ENCODE measurements at places on chromosomes 3 and 15.
A peak's percentile ranks its signal among the peaks of the same experiment; 100 is the strongest.

DNA sequence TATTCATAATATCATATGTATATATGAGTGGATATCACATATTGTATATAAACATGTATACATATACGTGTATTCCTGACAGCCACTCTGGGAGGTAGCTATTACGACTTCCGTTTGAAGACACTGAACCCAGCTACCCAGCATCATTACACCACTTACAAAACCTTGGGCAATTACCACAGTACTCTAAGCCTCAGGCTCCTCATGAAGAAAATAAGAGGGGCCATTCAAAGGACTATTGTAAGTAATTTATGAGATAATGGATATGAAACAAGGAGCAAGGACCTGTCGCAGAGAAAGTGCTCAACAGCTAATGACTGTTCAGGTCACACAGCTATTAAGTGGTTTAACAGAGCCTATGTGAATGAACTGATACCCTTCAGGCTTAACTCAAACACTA, 52.4 kb downstream of the KCNMB2 start:
- no peak for DNase-seq

DNA sequence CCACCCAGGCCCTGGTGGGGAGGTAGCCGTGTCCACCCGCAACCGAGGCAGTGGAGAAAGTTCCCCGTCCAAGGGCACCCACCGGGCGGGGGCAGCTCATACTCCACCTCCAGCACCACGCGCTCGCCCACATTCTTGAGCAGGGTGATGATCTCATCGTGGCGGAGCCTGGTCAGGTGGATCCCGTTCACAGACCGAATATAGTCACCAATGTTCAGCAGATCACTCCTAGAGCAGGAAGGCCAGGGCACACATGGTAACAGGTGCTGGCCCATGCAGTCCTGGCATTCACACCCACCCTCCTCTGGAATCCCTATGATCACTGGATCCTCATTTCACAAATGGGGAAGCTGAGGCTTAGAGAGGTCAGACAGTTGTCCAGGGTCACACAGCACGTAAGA, 15.8 kb downstream of the GRIP2 start:
- no peak for DNase-seq

GRCh38 chr3:55873523-55874254, 386.6 kb upstream of the WNT5A start:
- DNase-seq = no peak

GRCh38 chr15:53074221-53074620, 284.1 kb upstream of the ONECUT1 start:
- no peak for DNase-seq

DNA sequence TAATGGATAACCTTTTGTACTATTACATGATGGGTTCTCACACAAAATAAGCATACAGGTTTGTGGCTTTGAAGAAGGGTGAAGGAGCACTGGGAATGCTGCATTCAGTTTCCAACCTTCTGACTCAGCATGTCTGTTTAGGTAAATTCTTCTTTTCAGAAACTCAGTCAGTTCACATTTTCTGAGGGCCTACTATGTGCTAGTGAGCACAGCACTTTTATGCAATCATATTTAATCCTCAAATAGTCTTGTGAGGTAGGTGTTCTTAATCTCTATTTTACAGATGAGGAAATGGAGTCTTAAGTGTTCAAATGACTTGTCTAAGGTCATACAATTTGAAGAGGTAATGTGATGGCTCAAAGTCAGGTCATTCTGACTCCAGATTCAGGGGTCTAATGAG, 41.2 kb downstream of the ISL2 start:
- DNase-seq = no peak

- peak; percentile 65 for DNase-seq
These were observed 347.7 kb downstream of the ZBBX start for GRCh38 chr3:167032267-167032876.

- DNase-seq = no peak
These were observed 117.1 kb upstream of the SMAD3 start for GRCh38 chr15:66948294-66948693.

- DNase-seq = no peak
These were observed 84.7 kb downstream of the ADAMTS17 start for GRCh38 chr15:100256970-100257650.

DNA sequence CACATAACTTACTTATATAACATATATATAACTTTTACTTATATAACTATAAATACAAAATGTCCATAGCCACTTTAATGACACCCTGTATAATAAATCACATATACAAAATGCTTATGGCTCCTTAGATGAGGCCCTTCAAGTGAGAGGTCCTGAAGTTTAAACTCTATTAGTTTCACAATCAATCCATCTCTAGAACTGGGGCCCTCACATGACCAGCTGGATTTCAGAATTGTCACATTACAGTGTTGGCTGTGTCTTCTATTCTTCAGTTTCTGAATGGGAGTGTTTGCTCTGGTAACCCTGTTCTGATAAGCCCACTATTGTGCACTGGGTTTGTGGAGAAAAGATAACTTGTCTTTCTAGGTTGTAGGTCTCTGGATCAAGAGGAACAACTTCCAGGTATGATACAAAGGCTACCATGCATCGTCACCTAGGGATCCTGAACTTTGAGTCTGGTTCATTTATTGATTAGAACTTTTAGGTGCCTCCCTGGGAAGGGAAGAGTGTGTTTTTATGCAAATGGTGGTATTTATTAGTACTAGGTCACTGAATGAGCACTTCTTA, 107.9 kb downstream of the DNAH12 start:
- DNase-seq = no peak

GRCh38 chr3:194686414-194686815, 732 bp downstream of the FAM43A start:
- DNase-seq = no peak

All from Kasumi-1 (cell line).